ENCODE measurements at places on chromosomes 6 and 20.
A peak's percentile ranks its signal among the peaks of the same experiment; 100 is the strongest.

- DNase-seq: no peak
These were observed 10.7 kb downstream of the RFPL4B start for GRCh38 chr6:112357791-112358190.

DNA sequence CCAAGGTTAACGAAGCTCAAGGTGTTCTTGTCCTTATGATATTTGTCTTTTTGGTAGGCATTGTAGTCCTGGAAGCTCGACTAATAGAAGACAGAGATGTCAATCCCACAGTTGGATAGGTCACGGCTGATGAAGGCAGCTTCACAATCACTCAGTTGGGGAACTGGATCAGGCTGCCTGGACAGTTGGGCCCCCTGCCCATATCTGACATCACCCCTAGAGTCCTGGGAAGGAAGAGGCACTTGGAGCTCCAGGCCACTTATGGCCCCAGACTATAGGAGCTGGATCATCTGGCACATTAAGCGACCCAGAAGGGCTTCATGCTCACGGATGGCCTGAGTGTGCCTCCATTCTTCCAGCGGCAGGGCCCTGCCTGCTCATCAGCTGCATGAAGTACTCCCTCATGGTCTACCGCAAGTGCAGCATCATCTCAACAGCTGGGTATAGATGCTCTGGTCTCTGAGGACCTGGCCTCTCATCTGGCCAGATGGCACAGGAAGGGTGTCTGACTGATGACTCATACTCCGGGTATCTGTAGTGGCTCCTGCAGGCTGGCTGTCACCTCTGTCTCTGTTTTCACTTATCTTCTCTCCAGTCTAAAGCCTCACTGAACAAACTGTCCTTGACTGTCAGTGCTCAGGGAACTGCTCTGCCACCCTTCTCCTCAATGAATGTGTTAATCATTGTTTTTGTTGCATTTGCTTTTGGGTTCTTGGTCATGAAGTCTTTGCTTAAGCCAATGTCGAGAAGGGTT is 29.2 kb upstream of the SSR1 start:
- no peak for DNase-seq

DNA sequence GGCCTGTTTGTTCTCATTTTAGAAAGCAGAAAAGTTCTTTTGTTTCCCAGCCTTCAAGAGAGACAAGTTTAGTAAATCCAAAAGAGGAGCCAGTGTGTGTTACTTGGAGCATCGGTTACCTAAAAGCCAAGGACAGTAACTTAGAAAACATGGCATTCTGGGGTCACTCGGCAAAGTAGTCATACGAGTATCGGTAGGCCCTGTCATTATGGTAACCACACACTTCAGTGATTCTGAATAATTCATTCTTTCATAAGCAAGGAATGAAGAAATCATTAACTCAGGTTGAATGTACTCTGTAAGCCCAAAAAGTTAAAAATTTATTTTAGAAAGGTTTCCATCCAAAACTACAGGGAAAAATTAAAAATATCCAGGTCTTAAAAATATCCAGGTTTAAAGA is 34.0 kb downstream of the CNKSR3 start:
- DNase-seq: no peak

- DNase-seq: peak; percentile 59
These were observed 464.1 kb downstream of the UTRN start for GRCh38 chr6:144749263-144749662.

DNA sequence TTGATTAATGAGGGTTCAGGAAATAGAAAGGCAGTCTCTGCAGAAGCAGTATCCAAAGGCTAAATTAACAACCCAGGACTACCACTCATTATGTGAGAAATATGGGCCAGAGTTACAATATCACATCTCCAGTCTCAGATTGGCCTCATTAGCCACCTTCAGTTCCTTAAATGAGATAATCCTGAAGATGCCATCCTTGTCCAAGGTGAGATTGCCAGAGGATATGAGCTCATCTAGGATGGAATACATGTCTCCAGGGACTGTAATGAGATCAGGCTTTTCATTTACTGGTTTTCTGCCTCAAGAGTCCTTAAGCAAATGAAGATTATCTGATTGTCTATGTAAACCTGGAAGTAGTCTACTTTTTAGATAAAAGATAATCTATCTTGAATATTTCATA is 196.3 kb downstream of the FUT9 start:
- DNase-seq: no peak

DNA sequence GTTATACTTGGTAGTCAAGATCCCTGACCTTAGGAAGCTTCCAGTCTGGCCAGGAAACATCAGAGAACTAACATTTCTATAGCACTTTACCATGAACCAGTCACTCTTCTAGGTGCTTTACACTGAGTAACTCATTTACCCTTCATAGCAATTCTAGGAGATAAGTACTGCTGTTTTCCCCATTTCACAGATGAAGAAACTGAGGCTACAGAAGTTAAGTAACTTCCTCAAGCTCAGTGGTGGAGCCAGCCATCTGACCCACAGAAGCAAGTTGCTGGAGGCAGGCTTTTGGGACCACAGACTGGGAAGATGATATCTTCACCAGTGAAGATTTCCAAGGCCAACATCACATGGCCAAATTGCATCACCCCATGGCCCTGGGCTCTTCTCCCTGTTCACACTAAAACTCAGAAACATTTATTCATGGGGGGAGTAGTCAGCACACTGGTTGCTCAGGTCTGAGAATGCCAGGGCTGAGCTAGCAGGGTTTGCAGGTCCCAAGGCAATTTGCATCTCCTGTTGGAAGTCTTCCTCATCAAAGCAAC is 70.3 kb downstream of the UNC5CL start:
- DNase-seq: no peak

- DNase-seq: no peak
These were observed 127.8 kb downstream of the TASP1 start for GRCh38 chr20:13510837-13511488.

DNA sequence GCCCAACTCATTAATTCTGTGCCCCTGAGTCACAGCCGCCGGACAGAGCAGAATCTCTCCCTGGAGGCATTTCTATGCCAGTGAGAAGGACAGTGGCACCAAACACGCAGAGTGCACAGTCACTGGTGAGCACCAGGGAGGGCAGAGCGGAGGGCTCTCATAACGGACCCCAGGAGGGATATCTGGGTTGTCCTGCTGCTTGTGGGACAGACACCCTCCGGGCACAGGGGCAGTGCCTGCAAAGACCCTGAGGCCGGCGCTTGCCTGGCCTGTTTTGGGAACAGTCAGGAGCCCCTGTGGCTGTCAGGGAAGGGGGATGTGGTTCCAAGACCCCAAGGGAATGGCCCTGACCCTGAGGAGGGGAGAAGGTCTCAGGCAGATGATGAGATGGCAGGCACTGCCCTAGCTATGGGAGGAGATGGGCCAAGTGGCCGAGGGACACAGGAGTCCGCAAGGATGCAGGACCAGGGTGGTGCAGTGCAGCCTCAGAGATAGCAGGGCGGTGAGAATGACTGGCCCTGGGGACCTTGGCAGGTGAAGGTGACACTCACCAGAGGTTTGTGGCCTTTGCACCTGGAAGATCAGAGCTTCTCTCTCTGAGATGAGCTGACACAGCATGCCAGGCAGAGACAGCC is 270.8 kb downstream of the SMOC2 start:
- DNase-seq: no peak

GRCh38 chr6:91127752-91128151 is 540.9 kb upstream of the MAP3K7 start:
- DNase-seq: no peak

GRCh38 chr20:14523090-14523489 is 185.7 kb upstream of the FLRT3 start:
- no peak for DNase-seq

GRCh38 chr6:81734081-81734480 is 18.4 kb downstream of the TENT5A start:
- no peak for DNase-seq

GRCh38 chr6:45507186-45507585 is 129.5 kb upstream of the SUPT3H start:
- DNase-seq: no peak

- DNase-seq: no peak
These were observed 211.6 kb downstream of the ALDH8A1 start for GRCh38 chr6:134738211-134738885.

GRCh38 chr20:50283922-50284810 is 93.5 kb downstream of the CEBPB start:
- no peak for DNase-seq

DNA sequence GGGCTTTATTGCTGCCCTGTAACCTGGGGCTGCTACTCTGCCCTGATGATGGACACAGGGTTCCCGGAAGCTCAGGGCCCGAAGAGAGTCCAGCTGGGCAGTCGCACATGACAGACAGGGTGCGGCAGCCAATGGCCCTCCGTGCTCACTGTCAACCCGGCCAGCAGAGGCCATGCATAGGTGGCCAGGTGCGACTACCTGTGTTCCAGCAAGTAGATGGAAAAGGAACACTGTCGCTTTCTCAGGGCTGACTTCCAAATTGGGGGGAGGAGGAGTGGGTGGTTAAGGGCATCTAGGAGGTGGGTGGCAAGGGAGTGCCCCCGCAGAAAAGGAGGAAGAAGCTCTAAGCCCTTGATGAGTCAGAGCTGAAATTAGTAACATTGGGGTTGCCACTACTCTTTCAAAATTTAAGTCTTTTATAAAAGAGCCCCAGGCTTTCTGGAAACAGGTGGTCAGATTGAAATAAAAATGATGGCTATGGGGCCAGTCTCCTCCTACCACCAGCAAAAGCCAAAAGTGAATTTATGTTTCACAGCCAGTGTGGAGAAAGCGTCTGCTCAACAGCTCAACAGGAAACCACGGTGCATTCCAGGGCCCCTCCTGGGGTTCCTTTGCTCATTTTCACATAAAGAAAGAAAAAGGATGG is 2.3 kb upstream of the RAMACL start:
- DNase-seq: no peak

DNA sequence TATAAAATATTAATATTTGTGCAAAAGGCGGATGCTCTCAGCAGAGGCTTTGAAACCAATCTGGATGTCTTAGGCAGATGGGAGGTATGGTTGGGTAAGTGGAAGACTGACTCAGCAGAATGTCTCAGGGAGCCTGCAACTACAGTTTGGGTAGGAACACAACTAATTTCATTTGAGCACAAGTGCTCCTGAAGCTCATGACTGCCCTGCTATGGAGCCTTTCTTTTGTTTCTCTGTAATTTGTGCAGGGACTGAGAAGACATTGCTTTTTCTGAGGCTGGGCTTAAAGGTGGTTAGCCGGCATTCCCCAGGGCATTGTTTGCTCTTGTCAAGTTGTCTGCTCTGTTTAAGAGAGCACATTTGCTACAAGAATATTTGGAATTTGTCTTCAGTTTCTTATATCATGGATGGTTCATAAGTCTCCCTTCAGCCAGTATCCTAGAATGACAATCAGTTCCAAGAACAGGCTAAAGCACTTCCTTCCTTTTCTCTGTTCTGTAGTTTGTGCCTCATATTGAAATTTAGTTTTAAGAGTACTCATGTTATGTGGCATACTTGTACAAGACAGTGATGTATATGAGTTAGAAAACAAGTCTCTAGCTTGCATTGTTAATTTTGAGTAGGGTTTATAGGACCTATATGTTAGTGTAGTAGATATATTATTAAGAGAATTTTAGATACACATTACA is 208.3 kb downstream of the ZFAND3 start:
- no peak for DNase-seq

DNA sequence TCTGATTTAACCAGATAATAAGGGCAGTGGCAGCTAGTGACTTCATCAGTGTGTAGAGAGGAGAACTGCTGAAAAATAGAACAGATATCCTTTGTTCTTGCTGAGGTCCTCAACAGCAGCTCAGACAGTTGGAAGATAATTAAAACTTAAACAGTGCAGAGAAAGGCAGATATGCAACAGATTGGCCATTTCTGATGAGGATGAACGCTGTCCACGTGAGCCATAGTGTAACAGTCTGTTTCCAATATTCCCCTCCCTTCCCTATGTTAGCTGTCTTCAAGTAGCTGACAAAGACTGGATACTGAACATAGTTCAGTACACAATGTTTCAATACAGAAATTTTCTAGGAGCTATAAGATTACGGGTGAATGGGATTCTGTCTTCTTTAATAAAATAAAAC is 291.4 kb downstream of the BTBD9 start:
- no peak for DNase-seq

- no peak for DNase-seq
These were observed 49.2 kb downstream of the EIF2S2 start for GRCh38 chr20:34062570-34063482.

- no peak for DNase-seq
These were observed 5.9 kb downstream of the RPS6KA2 start for GRCh38 chr6:166621114-166621540.

DNA sequence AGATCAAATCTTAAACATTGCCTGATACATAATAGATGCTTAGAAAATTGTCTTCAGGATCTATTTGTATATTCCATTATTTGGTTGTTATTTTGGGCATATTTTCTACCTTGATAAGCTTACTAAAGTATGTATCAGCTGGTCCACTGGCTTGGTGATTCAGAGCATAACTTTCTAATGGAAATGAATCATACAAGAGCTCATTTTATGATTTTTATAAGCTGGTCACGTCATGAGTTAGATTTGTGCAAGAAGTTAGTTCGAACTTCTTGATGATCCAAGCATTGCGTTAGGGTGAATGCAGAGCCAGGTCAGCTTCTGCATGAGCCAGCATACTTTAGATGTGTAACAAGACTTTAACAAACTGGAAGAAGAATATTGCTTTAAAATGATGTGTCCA is 144.5 kb upstream of the FLRT3 start:
- no peak for DNase-seq

GRCh38 chr6:162864911-162865310 is 137.1 kb downstream of the PACRG start:
- DNase-seq: no peak

DNA sequence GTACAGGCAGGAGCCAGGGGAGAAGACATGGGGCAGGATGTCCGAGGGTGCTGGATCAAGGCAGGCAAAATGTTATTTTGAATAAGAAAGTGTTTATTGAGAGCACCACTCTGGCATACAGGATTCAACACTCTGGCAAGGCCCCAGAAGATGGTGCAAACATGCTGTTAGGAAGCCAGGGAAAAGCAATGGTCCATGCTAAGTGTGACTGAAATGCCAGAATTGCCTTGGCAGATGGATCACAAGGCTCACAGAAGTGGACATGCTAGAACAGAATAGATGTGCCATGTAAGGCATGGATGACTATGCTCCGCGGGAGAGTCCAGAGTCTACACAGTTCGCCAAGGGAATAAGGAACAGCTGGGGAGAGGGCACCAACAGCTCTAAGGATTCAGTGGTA is 54.6 kb downstream of the QRSL1 start:
- no peak for DNase-seq

DNA sequence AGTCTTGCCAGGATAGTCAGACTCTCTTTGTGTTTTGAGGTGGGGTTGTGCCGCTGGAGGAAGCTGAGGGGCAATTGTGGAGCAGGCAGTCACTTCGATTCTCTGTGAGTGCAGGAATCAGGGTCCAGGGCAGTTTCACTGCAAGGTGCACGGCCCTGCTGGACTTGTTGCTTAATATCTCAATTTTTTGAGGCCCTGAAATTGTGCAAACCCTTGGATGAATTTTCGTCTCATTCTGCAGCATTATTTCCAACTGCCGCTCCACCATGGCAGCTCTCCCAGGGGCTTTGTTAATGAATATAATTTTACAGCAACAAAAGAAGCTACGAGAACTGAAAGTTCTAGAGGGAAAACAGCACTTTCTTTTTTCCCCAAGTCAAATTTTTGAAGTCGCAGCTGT is 531.9 kb downstream of the QKI start:
- DNase-seq: no peak

All from NCI-H2081 (cell line).